Small intestine (tissue), 16 donors: ENCODE measurements at places on chromosomes 13 and 19.

DNA sequence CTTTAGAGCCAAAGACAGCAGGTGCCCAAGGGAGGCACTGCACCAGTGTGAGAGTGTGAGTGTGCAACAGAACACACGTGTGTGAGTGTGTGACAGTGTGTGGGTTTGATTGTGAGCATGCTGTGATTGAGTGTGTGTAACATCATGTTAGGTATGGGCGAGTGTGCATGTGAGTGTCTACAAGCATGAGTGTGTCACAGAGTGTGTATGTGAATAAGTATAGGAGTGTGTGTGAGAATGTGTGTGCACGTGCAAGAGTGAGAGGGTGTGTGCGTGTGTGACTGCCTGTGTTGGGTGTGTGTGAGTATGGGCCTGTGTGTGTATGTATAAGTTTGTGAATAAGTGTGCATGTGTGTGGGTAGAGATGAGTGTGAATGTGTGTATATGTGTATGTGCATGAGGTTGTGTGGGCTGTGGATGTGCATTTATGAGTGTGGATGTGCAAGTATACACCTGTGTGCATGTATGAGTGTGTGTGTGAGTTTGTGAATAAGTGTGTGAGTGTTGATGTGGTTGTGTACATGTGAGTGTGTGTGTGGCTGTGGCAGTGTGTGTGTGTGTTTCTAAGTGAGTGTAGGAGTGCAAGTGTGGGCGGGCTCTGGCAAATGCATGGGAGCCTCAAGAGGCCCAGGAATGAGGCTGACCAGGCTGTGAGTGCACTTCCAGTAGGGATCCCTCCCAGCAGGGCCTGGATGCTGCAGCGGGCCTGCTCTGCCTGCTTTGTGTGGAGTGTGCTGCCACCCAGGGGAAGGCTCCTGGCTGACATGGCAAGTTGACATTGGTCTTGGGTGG, 198.4 kb downstream of the COL4A1 start:
- H3K27me3 ChIP-seq = peaks cover 3% of the 10 kb centered on the region
- no peak overlapping the region for H3K4me3 ChIP-seq
- H3K36me3 ChIP-seq = no peaks in the 10 kb centered on the region
- peak; percentile 37 for DNase-seq

GRCh38 chr19:18135712-18136584, 17.0 kb upstream of the PIK3R2 start:
- peaks cover 90% of the 10 kb centered on the region for H3K36me3 ChIP-seq
- peaks cover 20% of the 10 kb centered on the region for H3K4me1 ChIP-seq
- H3K27me3 ChIP-seq = no peaks in the 10 kb centered on the region
- H3K27ac ChIP-seq = peak overlapping the region; percentile 77

DNA sequence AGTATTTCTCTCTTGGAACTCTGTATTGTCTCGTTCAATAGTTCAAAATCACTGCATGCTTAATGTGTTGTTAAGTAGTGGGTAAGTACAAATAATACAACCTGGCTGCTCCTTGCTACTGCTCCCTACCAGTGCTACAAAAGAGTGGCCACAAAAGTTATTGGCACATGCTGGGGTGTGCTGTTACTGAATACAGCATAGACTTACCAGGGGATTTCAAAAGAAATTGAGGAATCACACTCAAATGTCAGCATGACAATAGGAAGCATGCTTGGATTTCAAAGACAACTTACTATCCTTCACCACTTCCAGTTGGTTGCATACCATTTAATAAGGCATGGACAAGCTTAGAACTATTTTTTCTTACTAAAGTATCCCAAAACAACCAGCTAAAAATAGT, 1041.3 kb upstream of the SPRY2 start:
- no peaks in the 10 kb centered on the region for H3K36me3 ChIP-seq
- H3K27me3 ChIP-seq = no peaks in the 10 kb centered on the region
- H3K4me1 ChIP-seq = no peaks in the 10 kb centered on the region
- DNase-seq = no peak
- H3K27ac ChIP-seq = no peak overlapping the region
- no peak overlapping the region for H3K4me3 ChIP-seq

DNA sequence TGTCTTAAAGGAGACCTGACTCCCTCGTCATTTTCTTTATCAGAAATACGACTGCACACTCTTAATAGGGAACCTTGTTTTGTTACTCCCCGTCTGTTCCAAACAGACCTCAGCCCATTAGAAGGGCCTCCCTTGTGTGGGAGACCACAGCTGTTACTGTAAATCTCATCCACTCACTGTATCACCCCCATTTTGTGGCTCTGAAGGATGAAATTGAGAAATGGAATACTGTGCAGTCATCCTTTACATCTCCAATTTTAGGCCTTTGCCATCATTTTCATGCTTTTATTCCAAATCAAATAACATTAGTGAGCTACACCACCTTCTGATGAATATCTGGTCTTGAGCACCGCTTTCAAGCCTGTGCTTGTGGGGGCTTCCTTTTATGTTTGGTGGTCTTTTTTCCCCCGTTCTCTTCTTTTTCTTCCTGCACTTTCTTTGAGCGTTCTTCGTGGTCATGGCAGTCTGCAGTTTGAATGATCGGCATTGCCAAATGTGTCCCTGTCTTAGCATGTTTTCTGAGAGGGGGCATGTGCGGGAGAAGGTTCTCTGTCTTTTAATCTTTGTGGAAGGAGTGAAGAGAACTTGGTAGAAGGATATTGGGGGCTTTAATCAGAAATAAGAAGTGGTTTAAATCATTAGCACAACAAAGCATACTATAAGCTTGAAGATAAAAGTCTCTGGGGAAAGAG, 65.8 kb downstream of the GGACT start:
- H3K27me3 ChIP-seq = no peaks in the 10 kb centered on the region
- H3K4me3 ChIP-seq = no peak overlapping the region

- peak; percentile 17 for DNase-seq
- no peak overlapping the region for H3K4me3 ChIP-seq
- H3K4me1 ChIP-seq = no peaks in the 10 kb centered on the region
- no peaks in the 10 kb centered on the region for H3K27me3 ChIP-seq
- no peaks in the 10 kb centered on the region for H3K36me3 ChIP-seq
Measured at GRCh38 chr13:48496271-48497161, 36.4 kb downstream of the RCBTB2 start.
